Tibial nerve (tissue), 4 donors: ENCODE measurements at places on chromosomes 2 and 18. TPM values are rescaled to one million over a fixed set of nuclear protein-coding genes. Genes with fewer than 3 reads are reported as not detected.

MC4R gene
- not detected for total RNA-seq

MYO7B gene
- total RNA-seq = 0.78 TPM

G6PC2 gene
- not detected for total RNA-seq

GKN1 gene
- not detected for total RNA-seq

NEURL3 gene
- total RNA-seq = not detected

CDCA7 gene
- total RNA-seq = not detected

LRATD1 gene
- total RNA-seq = 5.7 TPM

- H3K27ac ChIP-seq = no peak overlapping the region
- no peak overlapping the region for H3K4me3 ChIP-seq
- H3K36me3 ChIP-seq = no peaks in the 10 kb centered on the region
- DNase-seq = no peak
- peaks cover 6% of the 10 kb centered on the region for H3K4me1 ChIP-seq
These were observed 65.4 kb upstream of the ASAP2 start for GRCh38 chr2:9141091-9141667.

DNA sequence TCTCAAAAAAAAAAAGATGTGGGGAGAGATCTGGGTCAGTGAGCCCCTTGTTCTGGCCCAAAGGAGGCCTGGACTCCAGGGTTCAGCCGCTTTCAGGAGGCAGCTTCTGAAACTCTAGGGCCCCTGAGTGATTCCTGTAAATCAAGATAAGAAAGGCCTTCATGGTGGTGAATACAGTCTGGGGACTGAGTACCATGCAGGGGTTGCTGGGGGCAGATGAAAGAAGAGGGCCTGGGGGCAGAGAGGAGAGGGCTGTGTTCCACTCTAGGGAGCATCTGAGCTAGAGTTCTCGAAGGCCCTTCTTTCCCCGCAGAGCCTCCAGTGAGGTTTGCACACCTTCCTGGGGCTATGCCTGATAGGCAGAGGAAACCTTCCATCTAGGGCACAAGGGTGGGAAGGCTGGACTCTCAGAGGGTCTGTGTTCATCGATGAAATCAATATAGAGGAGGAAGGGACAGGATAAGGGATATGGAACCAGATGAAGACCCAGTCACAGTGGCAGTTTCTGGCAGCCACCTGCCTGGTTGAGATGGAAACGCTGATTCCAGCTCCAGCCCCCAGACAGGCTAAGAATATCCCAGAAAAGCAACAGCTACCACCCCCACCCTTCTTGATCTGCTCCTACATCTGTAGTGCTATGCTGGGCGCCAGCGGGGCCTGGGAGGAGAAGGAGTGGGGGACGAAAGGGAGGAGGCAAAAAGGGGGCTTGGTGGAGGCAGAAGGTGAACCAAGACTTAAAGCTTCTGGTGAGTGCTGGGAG is 4.7 kb upstream of the CDK5R2 start:
- no peaks in the 10 kb centered on the region for H3K4me1 ChIP-seq
- H3K27me3 ChIP-seq = peaks cover 2% of the 10 kb centered on the region
- H3K36me3 ChIP-seq = no peaks in the 10 kb centered on the region
- H3K4me3 ChIP-seq = no peak overlapping the region
- no peak overlapping the region for H3K27ac ChIP-seq
- DNase-seq = no peak

DNA sequence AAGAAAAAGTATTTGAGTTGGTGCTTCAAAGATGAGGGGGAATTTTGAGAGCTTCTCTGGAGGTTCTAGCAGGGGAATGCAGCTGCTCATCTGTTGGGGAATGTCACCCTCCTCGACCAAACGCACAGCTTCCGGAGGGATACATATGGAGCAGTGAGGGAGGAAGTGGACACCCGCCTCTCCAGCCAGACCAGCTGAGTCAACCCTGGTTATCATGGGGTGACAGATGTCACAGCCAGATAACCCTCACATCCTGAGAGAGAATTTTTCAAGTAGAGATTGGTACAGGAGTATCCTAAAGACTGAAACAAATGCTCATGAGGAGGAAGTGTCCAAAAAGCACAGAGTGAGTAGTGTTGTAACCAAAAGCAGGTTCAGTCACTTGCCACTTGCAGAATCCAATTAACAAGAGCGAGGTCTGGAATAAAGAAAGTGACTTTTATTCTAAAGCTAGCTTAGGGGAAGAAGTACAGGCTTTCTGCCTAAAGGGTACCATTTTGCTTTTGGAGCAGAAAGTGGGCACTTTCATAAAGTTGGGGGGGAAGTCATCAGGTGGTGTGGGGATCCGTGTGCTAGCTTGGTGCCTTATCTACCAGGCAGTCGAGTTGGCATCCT is 395.2 kb downstream of the RAD51AP2 start:
- no peak overlapping the region for H3K27ac ChIP-seq
- no peaks in the 10 kb centered on the region for H3K4me1 ChIP-seq
- H3K27me3 ChIP-seq = no peaks in the 10 kb centered on the region
- no peak for DNase-seq
- H3K4me3 ChIP-seq = no peak overlapping the region

GRCh38 chr2:104888489-104889258 is 34.8 kb downstream of the POU3F3 start:
- no peaks in the 10 kb centered on the region for H3K36me3 ChIP-seq
- H3K4me1 ChIP-seq = no peaks in the 10 kb centered on the region
- no peak overlapping the region for H3K27ac ChIP-seq
- H3K27me3 ChIP-seq = peaks cover 12% of the 10 kb centered on the region
- DNase-seq = no peak

- no peaks in the 10 kb centered on the region for H3K36me3 ChIP-seq
- H3K27ac ChIP-seq = no peak overlapping the region
- no peak for DNase-seq
These were observed 187.2 kb upstream of the RBBP8 start for GRCh38 chr18:22745966-22746365.

DNA sequence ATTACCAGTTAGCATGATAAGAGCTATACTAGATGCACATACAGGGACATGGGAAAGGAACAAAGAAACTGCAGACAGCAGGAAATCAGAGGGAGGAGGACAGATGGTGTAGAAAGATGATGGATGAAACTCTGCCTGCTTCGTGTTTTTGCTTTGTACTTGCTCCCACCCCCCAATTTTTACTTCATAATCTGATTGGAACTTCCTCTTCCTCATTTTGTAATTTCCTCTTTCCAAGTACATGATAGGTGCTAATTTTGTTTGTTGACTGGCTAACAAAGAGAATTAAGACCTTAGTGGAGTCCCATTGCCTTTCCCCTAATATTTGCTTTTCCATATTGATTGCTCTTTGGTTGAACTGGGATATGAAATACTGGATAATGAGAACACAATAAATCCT is 76.0 kb upstream of the PELI1 start:
- DNase-seq = no peak
- H3K27ac ChIP-seq = no peak overlapping the region
- no peaks in the 10 kb centered on the region for H3K36me3 ChIP-seq
- H3K4me1 ChIP-seq = peaks cover 22% of the 10 kb centered on the region
- no peak overlapping the region for H3K4me3 ChIP-seq
- H3K27me3 ChIP-seq = no peaks in the 10 kb centered on the region

GRCh38 chr18:32893915-32894314 is 121.1 kb upstream of the KLHL14 start:
- H3K4me1 ChIP-seq = no peaks in the 10 kb centered on the region
- H3K36me3 ChIP-seq = no peaks in the 10 kb centered on the region
- no peak overlapping the region for H3K27ac ChIP-seq
- DNase-seq = no peak

- DNase-seq = no peak
- H3K36me3 ChIP-seq = no peaks in the 10 kb centered on the region
These were observed 75.4 kb downstream of the CHN1 start for GRCh38 chr2:174929786-174930185.

DNA sequence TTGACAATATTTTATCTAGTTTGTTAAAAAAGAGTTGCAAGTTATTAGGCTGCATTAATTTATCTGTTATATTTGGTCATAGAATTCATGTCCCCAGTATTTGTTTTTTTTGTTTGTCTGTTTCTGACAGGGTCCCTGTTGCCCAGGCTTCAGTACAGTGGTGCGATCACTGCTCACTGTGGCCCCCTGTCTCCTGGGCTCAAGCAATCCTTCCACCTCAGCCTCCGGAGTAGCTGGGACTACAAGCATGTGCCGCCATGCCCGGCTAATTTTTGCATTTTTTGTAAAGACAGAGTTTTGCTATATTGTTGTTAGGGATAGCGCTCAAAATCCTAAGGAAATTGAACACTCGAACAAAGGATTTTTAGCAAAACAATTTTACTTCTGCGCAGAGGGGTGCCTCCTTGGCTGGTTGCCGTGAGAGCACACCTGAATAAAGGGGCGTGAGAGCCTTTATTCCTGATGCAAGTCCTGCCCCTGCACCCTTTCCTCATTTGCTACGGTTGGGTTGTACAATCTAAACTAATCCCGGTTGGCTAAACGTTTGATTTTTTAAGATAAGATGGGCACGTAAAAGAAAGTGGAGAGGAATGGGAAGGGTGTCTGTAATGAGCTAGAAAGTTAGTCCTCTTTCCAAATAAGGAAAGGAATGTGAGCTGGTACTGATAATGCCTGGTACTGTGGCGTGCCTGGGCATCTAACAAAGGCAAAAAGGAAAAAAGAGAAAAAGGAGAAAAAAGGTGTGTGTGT is 65.5 kb downstream of the COMMD1 start:
- H3K4me3 ChIP-seq = no peak overlapping the region
- no peaks in the 10 kb centered on the region for H3K27me3 ChIP-seq
- H3K27ac ChIP-seq = no peak overlapping the region
- H3K36me3 ChIP-seq = no peaks in the 10 kb centered on the region
- H3K4me1 ChIP-seq = no peaks in the 10 kb centered on the region
- no peak for DNase-seq

DNA sequence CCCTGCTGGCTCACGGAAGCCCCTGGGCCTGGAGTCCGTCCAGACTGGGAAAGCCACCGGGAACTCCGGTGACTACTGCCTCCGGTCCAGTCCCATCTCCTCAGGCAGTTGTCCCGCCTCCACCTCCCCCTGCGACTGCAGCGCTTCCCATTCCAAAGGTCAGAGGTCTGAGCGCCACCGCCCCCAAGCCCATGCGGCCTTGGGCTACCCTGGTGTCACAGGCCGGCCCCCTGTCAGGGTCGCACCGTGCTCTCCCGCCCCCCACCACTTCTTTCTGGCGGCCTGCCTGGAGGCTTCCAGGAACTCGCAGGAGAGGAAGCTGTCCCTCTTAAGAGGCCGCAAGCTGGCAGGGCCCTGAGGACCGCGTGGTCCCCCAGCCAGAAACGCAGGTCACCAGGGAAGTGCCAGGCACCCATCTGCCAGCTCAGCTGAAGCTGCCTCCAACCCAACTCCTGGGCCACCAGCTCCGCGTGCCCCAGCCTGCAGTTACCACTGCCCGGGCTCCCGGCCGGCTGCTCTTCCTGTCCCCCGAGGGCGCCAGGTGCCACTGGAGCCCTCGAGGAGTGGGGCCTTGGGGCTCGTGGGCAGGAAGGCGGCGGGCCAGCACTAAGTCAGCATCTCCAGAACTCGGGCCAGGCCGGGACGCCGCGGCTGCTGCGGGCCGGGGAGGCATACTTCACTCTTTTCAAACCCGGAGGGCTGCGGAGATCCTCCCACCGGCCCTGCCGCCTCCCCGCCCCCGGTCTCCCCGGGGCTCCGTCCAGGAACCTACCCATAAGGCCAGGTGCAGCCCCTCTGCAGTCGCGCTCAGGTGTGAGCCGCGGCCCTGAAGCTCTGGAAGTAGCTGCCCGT is 83.3 kb upstream of the POMC start:
- peaks cover 28% of the 10 kb centered on the region for H3K4me1 ChIP-seq
- H3K27me3 ChIP-seq = no peaks in the 10 kb centered on the region
- H3K27ac ChIP-seq = peak overlapping the region; percentile 79

DNA sequence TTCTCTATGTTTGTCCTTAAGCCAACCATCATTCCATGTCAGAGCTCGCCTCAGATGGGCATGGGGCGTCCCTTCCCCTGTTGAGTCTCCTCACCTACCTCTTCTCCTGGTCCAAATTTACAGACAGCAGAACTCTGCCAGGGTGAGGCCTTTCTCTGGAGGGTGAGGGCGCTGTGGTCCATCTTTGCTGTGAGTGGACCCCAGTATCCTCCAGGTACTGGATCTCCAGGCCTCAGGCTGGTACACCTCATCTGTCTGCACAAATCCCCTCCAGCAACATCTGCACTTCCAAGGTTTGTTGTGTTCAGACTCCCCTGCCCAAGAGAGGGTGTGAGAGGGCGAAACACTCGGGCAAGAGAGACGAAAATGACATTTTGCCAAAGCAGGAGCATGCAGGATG is 63.9 kb upstream of the EDAR start:
- H3K27me3 ChIP-seq = no peaks in the 10 kb centered on the region
- no peak for DNase-seq
- no peak overlapping the region for H3K4me3 ChIP-seq

DNA sequence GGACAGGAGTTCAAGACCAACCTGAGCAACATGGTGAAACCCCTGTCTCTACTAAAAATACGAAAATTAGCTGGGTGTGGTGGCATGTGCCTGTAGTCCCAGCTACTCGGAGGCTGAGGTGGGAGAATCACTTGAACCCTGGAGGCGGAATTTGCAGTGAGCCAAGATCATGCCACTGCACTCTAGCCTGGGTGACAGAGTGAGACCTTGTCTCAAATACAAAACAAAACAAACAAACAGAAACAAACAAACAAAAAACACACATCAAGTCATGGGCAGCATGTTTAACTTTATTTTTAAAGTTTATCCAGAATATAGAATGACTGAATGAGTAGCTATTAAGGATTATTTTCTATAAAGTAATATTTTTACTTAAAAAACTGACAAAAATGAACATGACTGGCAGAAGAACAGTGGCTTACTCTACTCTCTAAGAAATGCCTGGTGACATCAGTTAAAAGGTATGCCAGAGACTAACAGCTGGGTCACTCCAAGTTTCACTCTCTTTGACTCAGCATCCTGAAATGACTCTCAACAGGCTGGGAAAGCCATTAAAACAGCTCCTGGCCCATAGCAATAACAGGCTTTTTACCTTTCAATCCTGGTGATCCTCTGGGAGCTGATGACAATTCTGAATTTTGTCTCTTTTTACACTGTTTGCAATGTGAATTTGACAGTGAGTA is 281.6 kb upstream of the STON1 start:
- no peaks in the 10 kb centered on the region for H3K27me3 ChIP-seq
- no peak for DNase-seq
- H3K4me1 ChIP-seq = peaks cover 22% of the 10 kb centered on the region

DNA sequence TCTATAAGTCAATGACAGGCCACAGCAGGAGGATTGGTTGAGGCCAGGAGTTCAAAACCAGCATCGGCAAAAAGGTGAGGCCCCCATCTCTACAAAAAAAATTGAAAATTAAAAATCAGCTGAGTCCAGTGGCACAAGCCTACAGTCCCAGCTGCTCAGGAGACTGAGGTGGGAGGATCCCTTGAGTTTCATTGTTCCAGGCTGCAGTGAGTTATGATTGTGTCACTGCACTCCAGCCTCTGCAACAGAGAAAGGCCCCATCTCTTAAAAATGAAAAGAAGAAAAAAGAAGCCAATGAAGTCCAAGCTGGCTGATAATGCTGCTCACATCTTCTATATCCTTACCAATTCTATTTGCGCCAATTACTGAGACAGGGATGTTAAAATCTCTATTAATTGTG is 39.1 kb downstream of the MRPS5 start:
- no peak overlapping the region for H3K27ac ChIP-seq
- H3K27me3 ChIP-seq = no peaks in the 10 kb centered on the region
- H3K4me1 ChIP-seq = peaks cover 2% of the 10 kb centered on the region
- DNase-seq = no peak

GRCh38 chr2:105804266-105804665 is 59.6 kb downstream of the NCK2 start:
- H3K4me3 ChIP-seq = no peak overlapping the region
- no peak for DNase-seq
- H3K36me3 ChIP-seq = no peaks in the 10 kb centered on the region
- H3K4me1 ChIP-seq = no peaks in the 10 kb centered on the region

GRCh38 chr2:60355849-60356261 is 197.6 kb downstream of the BCL11A start:
- no peaks in the 10 kb centered on the region for H3K36me3 ChIP-seq
- H3K4me1 ChIP-seq = peaks cover 8% of the 10 kb centered on the region
- no peaks in the 10 kb centered on the region for H3K27me3 ChIP-seq
